ENCODE measurements at places on chromosomes 7 and 10.

DNA sequence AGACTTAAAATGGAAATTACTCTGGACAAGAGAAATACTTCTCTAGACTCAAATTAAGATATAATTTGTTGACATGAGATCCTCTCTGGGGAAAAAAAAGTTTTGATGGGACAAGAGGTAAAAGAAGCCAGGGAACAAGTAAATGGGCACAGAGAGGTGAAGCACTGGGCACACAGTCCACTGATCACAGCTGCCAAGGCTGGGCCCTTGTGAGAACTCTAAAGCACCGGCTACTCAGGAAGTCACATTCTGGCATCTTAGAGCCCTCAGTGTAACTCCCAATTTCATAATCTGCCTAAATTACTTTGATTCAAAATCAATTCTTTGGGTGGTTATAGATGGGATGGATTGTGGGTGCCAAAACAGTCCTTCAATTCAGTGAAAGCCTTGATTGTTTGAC is 123.2 kb upstream of the CACNA2D1 start:
- no peak for DNase-seq

DNA sequence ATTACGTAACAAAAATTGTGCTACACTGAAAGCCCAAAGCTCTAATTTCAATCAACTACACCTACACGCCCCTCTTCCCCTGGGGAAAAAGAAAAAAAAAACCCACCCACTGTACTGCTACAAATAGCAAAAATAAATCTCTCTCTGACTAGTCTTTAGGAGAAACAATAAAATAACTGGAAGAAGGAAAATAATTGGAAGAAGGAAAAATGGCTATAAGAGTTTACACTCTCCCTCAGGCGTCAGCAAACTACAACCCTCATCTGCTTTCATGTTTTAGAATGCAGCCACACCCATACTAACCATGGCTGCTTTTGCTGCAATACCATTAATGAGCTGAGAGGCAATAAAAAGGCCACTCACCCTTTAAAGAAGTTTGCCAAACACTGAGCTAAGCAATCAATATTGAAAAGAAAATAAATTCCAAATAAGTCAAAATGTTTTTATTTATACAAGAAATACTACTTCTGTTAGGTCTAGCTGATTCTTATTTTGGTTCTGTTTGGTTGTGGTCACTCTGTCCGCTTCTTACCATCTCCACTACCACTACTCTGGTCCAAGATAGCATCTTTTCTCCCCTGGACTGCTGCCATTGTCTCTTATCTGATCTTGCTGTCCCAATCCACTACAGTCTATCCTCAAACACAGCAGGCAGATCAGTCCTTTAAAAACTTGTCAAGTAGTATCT is 3.8 kb downstream of the MINDY3 start:
- DNase-seq: no peak

DNA sequence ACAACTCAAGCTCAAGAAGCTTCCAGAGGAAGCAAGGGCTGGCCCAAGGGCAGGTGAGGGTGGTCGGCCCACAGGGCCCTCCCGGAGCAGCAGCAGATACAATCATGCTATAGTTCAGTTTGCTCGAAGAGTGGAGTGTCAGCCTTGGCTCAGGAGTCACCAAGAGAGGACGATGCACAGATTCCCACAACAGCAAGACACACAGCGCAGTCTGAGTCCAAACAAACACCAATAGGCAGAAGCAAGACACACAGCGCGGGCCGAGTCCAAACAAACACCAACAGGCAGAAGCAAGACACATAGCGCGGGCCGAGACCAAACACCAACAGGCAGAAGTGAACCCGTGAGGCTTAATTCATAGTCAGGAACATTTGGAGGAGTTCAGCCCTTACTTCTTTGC is 138.4 kb downstream of the PTPRN2 start:
- DNase-seq: no peak

GRCh38 chr7:88203401-88203800 is 16.4 kb downstream of the SRI start:
- DNase-seq: no peak

DNA sequence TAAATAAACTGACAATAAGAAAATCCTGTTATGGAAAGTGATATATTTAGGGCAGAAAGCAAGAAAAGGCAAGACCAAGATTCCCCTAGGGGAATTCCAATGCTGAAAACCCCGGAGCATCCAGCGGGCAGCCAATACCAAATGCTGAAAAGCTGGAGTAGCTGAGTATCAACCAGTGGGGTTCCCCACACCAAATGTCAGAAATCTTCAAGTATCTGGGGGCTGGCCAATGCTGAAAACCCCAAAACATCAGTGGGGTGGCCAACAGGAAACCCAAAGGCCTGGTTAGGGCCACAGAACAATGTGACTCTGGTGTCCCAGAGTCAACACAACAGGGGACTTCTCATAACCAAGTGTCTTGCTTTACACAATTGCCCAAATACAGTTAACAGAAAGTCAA is 271.8 kb upstream of the CACNA2D1 start:
- DNase-seq: no peak

Data from COR-L47 (cell line).